ENCODE measurements at places on chromosomes 7 and 10. TPM values are rescaled to one million over a fixed set of nuclear protein-coding genes. Genes with fewer than 3 reads are reported as not detected.

- no peaks in the 10 kb centered on the region for H3K36me3 ChIP-seq
- H3K27me3 ChIP-seq: peaks cover 39% of the 10 kb centered on the region
- H3K27ac ChIP-seq: no peak overlapping the region
- H3K4me3 ChIP-seq: no peak overlapping the region
- DNase-seq: no peak
These were observed 27.3 kb downstream of the GSDME start for GRCh38 chr7:24730018-24730369.

DNA sequence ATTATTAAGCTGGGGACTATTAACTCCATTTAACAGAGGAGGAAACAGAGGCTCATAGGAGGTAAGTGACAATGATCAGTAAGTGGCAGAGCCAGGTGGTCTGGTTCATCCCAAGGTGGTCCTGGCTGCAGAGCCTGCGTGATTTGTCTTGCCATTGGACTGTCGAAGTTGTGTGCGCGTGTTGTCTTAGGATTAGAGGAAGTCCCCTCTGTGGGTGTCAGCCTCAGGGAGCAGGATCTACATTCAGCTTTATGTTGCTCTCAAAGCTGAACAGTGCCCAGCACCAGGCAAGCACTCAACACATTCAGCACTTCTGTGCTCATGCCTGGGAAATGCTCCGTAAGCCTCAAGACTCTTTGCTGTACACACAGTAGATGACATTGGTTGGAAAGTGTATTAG lies 139.5 kb downstream of the HERPUD2 start:
- H3K36me3 ChIP-seq: no peaks in the 10 kb centered on the region
- H3K4me1 ChIP-seq: no peaks in the 10 kb centered on the region

GRCh38 chr7:53350241-53350640 lies 314.8 kb downstream of the POM121L12 start:
- H3K27me3 ChIP-seq: no peaks in the 10 kb centered on the region
- peaks cover 17% of the 10 kb centered on the region for H3K36me3 ChIP-seq
- no peak overlapping the region for H3K4me3 ChIP-seq
- DNase-seq: peak; percentile 87
- no peaks in the 10 kb centered on the region for H3K4me1 ChIP-seq
- no peak overlapping the region for H3K27ac ChIP-seq

Gene PRLHR
- total RNA-seq: not detected

Gene MRLN
- total RNA-seq: not detected

Gene EFCAB10
- total RNA-seq: 3.2 TPM

Gene ODAD2
- 4.1 TPM for total RNA-seq

DNA sequence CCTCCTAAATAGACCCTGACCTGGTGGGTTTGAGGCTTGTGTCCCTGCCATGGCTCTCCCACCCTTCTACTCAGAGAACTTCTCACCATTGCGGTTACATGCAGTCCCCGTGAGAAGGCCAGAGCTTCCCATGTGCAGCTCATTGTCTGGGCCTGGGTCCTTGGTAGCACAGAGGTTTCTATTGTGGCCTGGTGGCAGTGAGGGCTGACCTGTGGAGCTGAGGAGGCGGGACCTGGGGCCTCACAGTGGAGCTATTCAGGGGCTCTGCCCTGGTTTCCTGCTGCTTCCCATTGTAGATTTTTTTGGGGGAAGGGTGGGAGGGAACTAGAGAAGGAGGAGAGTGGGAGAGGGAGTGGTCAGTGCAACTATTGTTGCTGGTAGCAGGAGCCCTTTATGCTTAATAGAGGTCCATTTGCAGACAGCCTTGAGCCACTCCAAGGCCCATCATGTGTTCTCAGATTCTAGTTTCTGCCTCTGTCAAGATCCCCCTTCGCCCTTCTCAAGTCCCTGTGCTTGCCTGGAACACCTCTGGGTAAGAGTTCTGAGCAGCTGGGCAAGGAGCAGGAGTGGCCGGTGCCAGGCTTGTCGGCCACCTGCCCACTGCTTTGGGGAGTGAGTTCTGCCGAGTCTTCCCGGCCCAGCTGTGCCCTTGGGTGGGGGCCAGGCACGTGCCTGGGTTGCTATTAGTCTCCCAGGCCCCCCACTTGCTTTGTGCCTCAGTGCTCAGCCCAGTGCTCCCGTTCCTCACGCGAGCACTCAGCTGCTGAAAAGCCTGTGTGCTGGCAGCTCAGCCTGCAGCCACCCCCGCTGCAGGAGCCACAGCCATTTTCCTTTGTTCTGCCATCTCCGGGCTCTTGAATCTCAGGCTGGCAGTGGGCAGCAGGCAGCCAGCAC lies 10.7 kb downstream of the TSPAN14 start:
- H3K4me3 ChIP-seq: peak overlapping the region; percentile 63
- peaks cover 91% of the 10 kb centered on the region for H3K4me1 ChIP-seq
- H3K36me3 ChIP-seq: peaks cover 8% of the 10 kb centered on the region
- DNase-seq: peak; percentile 71

DNA sequence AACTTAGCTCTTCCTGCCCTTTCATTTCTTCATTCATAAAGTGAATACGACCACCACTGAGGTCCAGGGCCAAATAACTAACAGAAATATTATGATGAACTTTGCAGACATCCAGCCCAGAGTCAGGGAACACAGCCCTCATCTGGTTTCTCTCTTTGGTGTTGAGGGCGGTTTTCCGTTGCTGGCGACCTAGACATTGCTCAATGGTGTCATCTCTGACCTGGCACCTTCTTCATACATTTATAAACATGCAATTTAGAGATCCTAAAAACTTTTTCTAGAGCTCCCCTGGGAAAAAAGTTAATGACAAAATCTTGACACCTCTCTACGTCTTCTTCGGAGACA lies 324 bp upstream of the TET1 start:
- H3K36me3 ChIP-seq: peaks cover 8% of the 10 kb centered on the region
- DNase-seq: no peak
- H3K27ac ChIP-seq: no peak overlapping the region
- H3K4me1 ChIP-seq: peaks cover 29% of the 10 kb centered on the region

DNA sequence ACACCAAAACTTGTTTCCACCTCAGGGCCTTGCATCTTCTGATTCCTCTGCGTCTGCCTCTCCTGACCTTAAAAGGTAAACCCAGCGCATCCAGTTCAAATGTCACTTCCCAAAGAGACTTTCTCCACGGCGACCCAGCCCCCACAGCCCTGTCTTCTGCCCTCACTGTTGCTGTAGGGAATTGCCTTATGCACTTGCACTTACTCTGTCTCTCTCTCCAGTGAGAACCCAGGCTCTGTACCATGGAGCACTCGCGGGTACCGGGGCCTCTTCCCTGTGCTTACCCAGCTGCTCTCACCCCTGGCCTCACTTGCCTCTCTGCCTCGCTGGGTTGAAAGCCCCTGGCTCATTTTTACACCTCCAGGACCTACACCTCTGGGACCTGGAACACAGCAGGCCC lies 48.4 kb downstream of the AOC1 start:
- H3K27ac ChIP-seq: no peak overlapping the region
- no peak overlapping the region for H3K4me3 ChIP-seq
- no peak for DNase-seq
- H3K4me1 ChIP-seq: peaks cover 37% of the 10 kb centered on the region
- H3K27me3 ChIP-seq: peaks cover 58% of the 10 kb centered on the region

- peaks cover 21% of the 10 kb centered on the region for H3K36me3 ChIP-seq
- H3K27ac ChIP-seq: no peak overlapping the region
- H3K4me1 ChIP-seq: no peaks in the 10 kb centered on the region
- no peak overlapping the region for H3K4me3 ChIP-seq
- DNase-seq: no peak
These were observed 14.2 kb downstream of the VTI1A start for GRCh38 chr10:112461029-112461887.

Gene SH2D4B
- 0.09 TPM for total RNA-seq

GRCh38 chr7:5870311-5870710 lies 10.3 kb upstream of the OCM start:
- H3K27me3 ChIP-seq: no peaks in the 10 kb centered on the region
- H3K4me3 ChIP-seq: no peak overlapping the region
- H3K4me1 ChIP-seq: peaks cover 4% of the 10 kb centered on the region
- DNase-seq: no peak
- H3K36me3 ChIP-seq: no peaks in the 10 kb centered on the region

GRCh38 chr10:104300736-104301292 lies 31.8 kb downstream of the GSTO2 start:
- H3K4me1 ChIP-seq: peaks cover 15% of the 10 kb centered on the region
- no peak overlapping the region for H3K4me3 ChIP-seq
- no peak overlapping the region for H3K27ac ChIP-seq

- H3K36me3 ChIP-seq: peaks cover 10% of the 10 kb centered on the region
- H3K4me1 ChIP-seq: peaks cover 15% of the 10 kb centered on the region
- peaks cover 19% of the 10 kb centered on the region for H3K27me3 ChIP-seq
- no peak overlapping the region for H3K27ac ChIP-seq
- DNase-seq: no peak
These were observed 2.5 kb downstream of the NIPSNAP2 start for GRCh38 chr7:55966851-55967250.

GRCh38 chr10:88198023-88198422 lies 334.6 kb downstream of the PTEN start:
- H3K4me1 ChIP-seq: peaks cover 10% of the 10 kb centered on the region
- no peak overlapping the region for H3K4me3 ChIP-seq
- no peak overlapping the region for H3K27ac ChIP-seq
- no peaks in the 10 kb centered on the region for H3K36me3 ChIP-seq
- DNase-seq: no peak

- H3K27me3 ChIP-seq: peaks cover 9% of the 10 kb centered on the region
These were observed 29.0 kb downstream of the AGAP3 start for GRCh38 chr7:151115121-151115835.

- no peak for DNase-seq
- no peaks in the 10 kb centered on the region for H3K36me3 ChIP-seq
- no peak overlapping the region for H3K4me3 ChIP-seq
These were observed 109.4 kb downstream of the ADAM12 start for GRCh38 chr10:126278851-126279250.

Gene TMEM130
- 1.9 TPM for total RNA-seq

DNA sequence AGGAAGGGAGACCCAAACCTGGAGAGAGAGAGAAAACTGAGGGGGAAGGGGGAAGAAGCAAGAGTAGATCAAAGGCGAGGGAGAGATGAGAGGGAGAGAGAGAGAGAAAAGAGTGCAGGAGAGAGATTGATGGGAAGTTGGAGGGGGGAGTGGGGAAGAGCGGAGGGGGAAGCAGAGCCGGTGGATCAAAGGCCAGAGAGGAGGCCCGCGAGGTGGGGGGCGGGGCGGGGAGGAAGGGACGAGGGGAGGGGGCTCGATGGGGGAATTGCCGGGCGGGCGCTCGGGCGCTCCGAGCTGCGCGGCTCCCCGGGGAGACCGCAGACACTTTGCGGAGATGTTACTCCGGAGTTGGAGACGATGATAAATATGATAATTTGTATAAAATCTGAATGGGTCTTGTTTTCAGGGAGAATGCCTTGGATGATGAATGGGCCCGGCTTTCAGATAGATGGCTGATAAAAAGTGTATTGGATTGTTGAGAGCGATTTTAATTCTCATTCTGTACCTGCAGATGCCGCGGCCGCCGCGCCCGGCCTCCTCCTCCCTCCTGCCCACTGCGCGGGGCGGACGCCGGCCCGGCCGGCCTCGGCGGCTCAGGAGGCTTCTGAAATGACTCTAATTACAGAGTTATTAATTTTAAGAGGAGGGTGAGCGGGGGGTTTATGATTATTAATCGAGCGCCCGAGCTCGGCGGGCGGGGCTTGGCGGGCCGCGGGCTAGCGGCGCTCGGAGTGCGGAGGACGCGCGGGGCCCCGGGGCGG lies 21.4 kb upstream of the PAX2 start:
- H3K4me1 ChIP-seq: peaks cover 13% of the 10 kb centered on the region
- H3K27me3 ChIP-seq: peaks cover 99% of the 10 kb centered on the region
- H3K4me3 ChIP-seq: peak overlapping the region; percentile 52
- H3K36me3 ChIP-seq: no peaks in the 10 kb centered on the region
- H3K27ac ChIP-seq: no peak overlapping the region

Gene CDC14C
- not detected for total RNA-seq

GRCh38 chr10:129628823-129629222 lies 161.8 kb downstream of the MGMT start:
- no peak for DNase-seq
- H3K27ac ChIP-seq: no peak overlapping the region

Gene GIMAP8
- 0.09 TPM for total RNA-seq

Gene ZNF239
- total RNA-seq: 7.7 TPM

DNA sequence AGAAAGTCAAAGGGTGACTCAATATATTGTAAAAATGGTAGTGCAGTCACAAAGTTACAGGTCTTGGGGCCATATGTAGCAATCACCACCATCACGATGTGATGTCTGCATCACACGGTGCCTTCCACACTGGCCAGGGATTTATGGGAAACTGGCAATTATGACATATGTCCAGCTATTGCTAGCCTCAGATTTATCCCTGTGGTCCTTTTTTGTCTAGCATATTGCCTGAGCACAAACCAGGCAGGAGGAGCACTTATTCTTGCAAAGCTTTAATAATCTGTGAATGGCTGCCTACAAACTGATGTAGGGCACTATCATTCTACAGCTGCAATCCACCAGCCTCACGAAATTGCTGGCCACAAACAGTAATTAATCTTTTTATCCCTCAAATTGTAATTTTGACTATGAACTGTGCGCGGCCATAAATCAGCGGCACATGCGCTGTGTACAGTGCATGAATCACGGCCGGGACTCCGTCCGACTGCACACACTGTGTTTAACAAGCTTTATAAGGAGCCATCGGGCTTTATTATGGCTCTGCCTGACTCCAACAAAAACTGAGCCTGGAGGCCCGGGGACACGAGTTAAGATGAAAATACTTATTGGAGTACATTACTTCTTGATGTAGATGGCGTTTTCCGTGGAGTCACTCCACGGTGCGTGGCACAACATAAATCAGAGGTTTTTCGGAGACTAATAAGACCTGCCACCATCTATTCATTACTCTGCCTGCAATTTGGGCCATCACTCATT lies 115.2 kb downstream of the EBF3 start:
- H3K4me3 ChIP-seq: no peak overlapping the region
- no peak for DNase-seq
- peaks cover 37% of the 10 kb centered on the region for H3K4me1 ChIP-seq
- H3K36me3 ChIP-seq: no peaks in the 10 kb centered on the region
- no peak overlapping the region for H3K27ac ChIP-seq

DNA sequence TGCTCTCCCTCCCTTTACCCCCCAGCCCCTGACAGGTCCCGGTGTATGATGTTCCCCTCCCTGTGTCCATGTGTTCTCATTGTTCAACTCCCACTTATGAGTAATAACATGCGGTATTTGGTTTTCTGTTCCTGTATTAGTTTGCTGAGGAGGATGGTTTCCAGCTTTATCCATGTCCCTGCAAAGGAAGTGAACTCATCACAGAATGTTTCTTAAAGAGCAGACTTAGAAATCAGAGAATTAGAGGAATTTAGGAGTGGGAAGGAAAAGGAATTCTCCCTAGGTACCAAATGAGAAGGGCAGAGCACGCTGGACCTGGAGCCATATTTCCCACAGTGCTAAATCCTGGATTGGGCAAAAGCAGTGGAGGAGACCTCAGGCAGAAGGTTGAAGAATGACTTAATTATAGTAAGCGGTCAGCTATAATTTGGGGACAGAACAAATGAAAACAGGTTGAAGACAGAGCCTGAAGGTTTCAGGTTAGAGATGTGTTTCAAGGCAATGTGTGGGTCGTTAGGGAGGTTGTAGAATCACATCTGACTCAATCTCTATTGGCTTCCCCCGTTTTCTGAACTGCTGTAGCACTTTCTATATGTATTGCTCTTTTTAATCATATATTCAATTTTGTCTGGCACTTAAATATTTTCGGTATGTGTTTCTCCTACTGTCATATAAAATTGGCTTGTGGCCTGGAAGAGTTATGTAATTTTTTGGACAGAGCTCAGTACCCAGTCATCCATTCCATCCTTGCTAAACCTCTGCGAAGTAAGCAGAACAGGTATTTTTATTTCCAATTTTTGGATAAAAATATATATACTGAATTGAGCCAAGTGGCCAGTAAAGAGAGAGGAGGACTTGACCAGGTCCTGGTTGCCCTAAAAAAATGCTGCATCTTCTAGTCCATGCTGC lies 210.5 kb upstream of the KLF6 start:
- no peak for DNase-seq
- no peaks in the 10 kb centered on the region for H3K27me3 ChIP-seq
- no peak overlapping the region for H3K4me3 ChIP-seq

Measured in WTC11 (cell line).